Activated T-cell treated with anti-CD3 and anti-CD28 coated beads, Interleukin-2, amount 50 U/mL, for 72 hours (primary cell): ENCODE measurements at places on chromosomes 13 and 19. TPM values are rescaled to one million over a fixed set of nuclear protein-coding genes. Genes with fewer than 3 reads are reported as not detected.

Gene LGALS7
- total RNA-seq, result not detected

Gene ZNF709
- 4.8 TPM for total RNA-seq

Gene PABPC3
- 0.60 TPM for total RNA-seq

Gene CD209
- total RNA-seq, result not detected

Gene SHISA7
- 0.17 TPM for total RNA-seq

Gene ZNF793
- total RNA-seq, result 6.7 TPM

Gene IGFL2
- not detected for total RNA-seq

Gene ZNF66
- total RNA-seq, result 10.5 TPM

Gene ESD
- 92.4 TPM for total RNA-seq

Gene PDE4C
- total RNA-seq, result 0.10 TPM

Gene RUVBL2
- total RNA-seq, result 92.5 TPM

Gene DIAPH3
- total RNA-seq, result 30.8 TPM

Gene IL17D
- total RNA-seq, result 0.77 TPM

Gene ZNF99
- not detected for total RNA-seq

Gene CEACAM20
- total RNA-seq, result not detected

Gene CAMSAP3
- 2.0 TPM for total RNA-seq

Gene ZNF69
- 2.0 TPM for total RNA-seq

Gene GAPDHS
- total RNA-seq, result not detected

Gene ZNF625
- 4.9 TPM for total RNA-seq

Gene F10
- not detected for total RNA-seq

Gene SERTM1
- total RNA-seq, result not detected

Gene FFAR1
- total RNA-seq, result 1.4 TPM

Gene NLRP11
- total RNA-seq, result not detected

Gene CALM3
- total RNA-seq, result 292 TPM

Gene ZNF571
- 9.4 TPM for total RNA-seq
